NCI-H2171 (cell line): ENCODE measurements at places on chromosomes 4 and X.
A peak's percentile ranks its signal among the peaks of the same experiment; 100 is the strongest.

- DNase-seq, result no peak
These were observed 112.8 kb upstream of the LRPAP1 start for GRCh38 chr4:3644849-3645627.

DNA sequence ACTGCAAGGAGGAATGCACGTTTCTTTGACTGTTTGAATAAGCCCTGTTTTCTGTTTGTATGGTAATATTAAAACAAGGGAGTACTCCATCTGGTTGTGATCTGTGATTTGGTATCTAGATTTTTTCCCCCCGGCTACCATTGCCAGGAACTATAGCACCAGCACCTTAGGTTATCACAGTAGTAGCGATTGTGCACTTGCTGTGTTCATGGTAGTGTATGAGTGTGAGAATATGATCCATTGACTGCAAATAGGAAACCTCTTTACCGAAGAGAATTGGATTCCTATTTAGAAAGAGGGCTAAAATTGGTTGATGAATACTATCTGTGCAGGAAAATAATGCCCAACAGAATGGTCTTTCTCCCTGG is 69.9 kb downstream of the LARP7 start:
- DNase-seq, result no peak

DNA sequence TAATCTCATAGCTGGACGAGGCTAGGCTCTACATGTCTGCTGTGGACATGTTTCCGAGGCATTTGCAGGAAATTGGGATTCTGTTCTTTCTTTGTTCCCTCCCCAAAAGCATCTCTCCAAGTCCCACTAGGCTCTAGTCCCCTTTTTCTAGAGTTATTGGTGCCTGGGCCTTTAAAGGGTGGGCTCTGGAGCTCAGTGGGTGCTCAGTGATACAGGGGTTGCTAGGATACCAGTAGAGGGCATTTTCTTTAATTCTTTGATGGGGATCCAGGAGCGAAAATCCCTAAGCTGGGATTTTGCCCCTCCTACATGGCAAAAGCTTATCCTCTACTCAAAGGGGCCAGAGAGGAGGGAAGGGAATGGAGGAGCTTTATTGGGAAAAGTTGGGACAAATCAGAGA is 34.2 kb downstream of the ARHGEF9 start:
- DNase-seq, result no peak

GRCh38 chr4:182017038-182017437 is 226.2 kb upstream of the TENM3 start:
- DNase-seq, result no peak

- no peak for DNase-seq
These were observed 300.5 kb upstream of the PABPC4L start for GRCh38 chr4:134501973-134502643.

GRCh38 chr4:8609406-8609805 is 16.8 kb downstream of the CPZ start:
- no peak for DNase-seq

DNA sequence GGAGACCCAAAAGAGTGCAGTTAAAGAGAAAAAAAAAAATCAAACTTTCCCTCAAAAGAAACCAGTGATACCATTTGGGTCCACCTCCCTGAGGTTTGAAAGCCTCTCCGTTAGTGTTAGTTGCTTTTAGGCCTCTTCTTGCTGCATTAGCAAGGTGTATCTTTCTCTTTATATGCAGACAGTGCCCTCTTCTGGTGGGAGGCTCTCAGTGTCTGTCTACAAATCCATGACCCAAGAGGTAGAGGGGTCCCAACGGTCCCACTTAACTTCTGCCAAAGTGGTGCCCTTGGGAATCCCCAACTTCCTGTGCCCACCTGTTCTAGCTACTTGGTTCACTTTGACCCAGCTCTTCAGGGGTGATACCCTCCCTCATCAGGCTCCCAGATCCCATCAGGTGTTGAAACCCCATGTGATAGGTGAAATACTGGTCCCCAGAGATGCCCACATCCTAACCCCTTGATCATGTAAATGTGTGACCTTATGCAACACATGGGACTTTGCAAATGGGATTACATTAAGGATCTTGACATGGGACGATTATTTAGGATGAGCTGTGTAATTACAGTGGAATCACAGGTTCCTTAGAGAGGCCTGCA is 63.7 kb upstream of the CD99 start:
- no peak for DNase-seq

- no peak for DNase-seq
These were observed 17.3 kb upstream of the CWH43 start for GRCh38 chr4:48968814-48969213.

DNA sequence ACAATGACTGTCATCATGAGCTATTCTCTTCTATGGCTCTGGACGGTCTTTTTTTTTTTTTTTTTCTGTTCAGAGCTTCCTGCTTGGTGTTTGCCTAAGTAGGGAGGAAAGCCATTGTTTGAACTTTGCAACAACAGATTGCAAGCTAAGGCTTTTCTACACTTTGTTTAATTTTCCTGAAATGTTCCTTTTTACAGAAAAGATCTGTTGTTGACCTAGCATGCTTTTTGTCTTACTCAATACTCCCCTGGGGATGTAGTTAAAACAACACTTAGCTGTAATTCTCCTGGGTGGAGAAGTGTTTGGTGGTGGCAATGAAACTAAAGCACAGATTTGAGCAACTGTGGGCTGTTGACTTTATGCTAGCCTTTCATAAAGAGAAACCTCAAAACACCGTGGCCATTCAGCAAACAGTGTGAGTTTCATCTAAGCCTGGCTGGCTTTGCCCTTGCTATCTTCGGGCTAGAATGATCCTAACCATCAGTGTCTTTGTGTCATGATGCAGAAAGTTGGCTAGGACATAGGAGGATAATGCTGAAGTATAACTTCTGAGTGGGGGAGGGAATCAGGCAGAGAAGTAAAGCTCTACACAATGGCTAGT is 110.5 kb downstream of the ANXA3 start:
- DNase-seq, result no peak

- DNase-seq, result no peak
These were observed 9.0 kb upstream of the SLC25A6 start for GRCh38 chrX:1400742-1401471.

DNA sequence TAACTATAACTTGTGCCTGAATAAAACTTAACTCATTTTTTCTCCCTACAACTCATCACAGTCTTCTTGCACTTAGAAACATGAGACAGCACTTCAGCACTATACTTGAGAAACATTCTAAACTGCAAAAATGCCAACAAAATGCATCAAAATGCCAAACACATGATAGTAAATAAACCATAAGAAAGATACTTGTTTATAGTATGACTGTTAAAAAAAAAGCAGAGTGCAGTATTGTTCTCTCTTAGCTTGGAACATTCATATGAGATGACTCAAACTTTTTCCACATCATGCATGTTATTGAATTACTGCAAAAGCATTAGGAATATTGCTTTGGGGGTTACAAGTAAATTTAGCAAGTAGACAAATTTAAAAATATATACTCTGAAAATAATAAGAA is 135.7 kb upstream of the ANXA10 start:
- no peak for DNase-seq

- no peak for DNase-seq
These were observed 30.2 kb downstream of the NEK1 start for GRCh38 chr4:169582203-169582602.

- DNase-seq, result peak; percentile 40
These were observed 515.4 kb upstream of the ATOH1 start for GRCh38 chr4:93313197-93313596.

GRCh38 chrX:133335027-133335426 is 80.3 kb downstream of the GPC4 start:
- no peak for DNase-seq

DNA sequence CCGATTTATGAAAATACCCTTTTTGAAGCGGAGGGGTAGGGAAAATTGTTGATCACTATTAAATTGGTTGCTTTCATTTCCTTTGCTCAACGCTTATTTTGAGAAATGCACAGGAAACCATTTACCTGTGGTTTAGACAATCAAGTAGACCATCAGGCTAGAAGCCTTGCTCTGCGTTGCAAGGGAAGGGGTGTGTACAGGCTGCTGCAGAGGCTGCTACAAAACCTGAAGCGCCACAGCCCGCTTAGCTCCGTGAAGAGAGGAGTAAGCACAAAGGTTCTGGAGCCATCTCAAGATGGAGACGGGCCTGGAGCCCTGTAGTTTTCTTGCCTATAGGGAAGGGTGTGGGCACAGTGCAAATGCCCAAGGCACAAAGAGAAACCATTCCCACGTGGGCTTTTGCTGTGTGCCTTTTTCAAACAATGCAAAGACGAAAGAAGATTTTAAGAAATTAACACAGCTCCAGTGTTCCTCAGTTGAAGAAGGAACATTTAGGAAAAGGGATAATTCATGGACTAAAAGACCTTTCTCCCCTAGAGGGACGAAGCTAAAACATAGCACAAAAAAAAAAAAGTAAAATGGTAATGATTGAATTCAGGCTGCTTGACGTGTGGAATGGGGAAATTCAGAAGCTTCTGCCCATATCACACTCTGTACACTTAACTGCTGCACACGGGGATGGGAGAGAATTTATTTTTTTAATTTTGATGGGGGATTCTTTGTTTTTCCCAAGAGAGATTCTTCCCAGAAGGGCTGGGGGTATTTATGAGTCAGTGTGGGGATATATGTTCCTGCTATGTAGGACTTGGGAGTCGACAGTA is 3.5 kb downstream of the TMSB4X start:
- no peak for DNase-seq

DNA sequence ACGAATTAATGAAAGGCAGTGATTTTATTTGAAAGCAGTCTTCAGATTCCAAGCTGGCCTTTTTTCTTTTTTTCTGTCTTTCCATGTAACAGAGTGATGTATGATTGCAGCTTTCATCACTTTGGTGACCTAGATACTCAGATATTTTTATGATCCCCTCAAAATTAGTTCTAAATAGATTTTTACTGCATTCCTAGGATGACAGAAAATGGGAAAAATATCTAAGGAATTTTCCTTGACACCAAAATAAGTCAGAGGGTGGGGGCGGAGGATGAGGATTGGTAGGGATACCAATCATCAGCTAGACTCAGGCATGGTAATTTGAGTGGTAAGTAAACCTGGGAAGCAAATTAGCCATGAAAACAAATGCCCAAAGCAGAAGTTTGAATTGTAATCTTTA is 11.9 kb upstream of the HMGB2 start:
- no peak for DNase-seq

- DNase-seq, result no peak
These were observed 139.2 kb downstream of the NWD2 start for GRCh38 chr4:37383579-37384229.

- no peak for DNase-seq
These were observed 51.6 kb downstream of the RS1 start for GRCh38 chrX:18620349-18620748.

DNA sequence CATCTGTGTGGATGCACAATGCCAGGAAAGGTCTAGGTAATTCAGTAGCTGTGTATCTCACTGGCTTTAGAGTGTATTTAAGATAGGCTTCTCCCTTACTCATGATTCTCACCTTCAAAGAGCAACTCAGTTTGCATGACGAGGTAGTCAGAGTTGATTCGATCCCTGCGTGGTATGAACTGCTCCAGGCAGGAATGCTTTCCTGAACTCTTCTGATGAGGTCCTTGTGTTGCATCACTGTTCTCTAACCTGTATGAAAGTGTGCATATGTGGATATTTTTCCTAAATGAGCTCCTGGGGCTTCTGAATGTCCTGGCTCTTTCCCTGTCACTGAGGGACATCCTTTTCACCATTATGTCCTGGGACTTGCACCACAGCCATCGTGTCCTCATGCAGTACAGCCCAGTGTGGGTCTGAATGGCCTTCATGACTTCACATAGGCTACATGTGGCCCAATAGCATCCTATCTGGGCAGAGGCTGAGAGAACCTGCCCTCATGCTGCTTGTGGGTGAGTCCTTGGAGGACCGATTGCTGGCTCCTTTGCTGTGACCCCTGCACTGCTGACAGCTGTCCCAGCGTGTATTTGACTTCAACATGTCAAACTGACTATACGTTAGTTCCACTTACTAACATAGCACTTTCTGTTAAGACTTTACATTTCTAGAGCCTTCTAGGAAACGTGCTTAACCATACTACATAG is 65.3 kb upstream of the WDR1 start:
- DNase-seq, result no peak

DNA sequence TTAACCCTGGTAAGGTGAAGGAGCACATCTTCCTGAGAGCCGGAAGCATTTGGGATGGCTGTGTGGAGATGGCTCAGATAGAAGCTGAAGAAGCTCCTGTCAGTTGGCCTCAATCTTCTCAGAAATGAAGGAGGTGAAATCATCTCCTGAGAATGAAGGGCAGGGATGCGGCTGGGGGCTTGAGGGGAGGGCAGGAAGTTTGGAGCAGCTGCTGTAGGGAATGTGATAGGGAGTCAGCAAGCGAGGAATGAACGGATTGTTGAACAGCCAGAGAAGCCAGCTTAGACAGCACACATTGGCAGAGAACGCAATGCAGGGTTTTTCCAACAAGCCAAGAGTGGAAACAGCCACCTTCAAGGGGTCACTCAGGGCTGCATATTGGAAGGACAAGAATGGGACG is 10.0 kb downstream of the KCNE5 start:
- DNase-seq, result no peak

GRCh38 chr4:102420563-102421398 is 75.5 kb upstream of the SLC39A8 start:
- no peak for DNase-seq

GRCh38 chrX:97446298-97446882 is 562.7 kb downstream of the RPA4 start:
- no peak for DNase-seq

GRCh38 chr4:163757219-163757618 is 262.7 kb downstream of the TMA16 start:
- DNase-seq, result no peak

- DNase-seq, result no peak
These were observed 104.1 kb downstream of the PHOX2B start for GRCh38 chr4:41644288-41644914.

GRCh38 chr4:1329408-1330371 is 17.3 kb upstream of the UVSSA start:
- no peak for DNase-seq

DNA sequence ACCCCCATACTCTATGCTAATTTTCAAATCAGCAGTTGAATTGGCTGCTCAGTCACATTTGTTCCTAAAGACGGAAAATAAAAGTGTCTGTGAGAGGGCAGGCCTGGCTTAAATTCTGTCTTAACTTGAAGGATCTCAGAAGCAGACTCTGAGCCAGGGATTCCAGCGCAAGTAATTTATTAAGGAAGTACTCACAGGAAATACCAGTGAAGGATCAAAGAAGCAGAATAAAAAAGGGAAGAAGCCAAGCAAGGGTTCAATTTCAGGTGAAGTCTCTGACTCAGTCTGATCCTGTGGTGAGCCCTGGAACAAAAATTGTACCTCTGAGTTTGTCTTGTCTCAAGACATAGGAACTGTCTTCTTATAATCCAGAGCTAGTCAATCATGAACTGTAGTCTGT is 52.2 kb downstream of the IL1RAPL1 start:
- no peak for DNase-seq
